ENCODE measurements at places on chromosomes 5 and 9.
A peak's percentile ranks its signal among the peaks of the same experiment; 100 is the strongest.

- no peak for DNase-seq
Measured at GRCh38 chr5:100709771-100710170, 174.6 kb downstream of the FAM174A start.

DNA sequence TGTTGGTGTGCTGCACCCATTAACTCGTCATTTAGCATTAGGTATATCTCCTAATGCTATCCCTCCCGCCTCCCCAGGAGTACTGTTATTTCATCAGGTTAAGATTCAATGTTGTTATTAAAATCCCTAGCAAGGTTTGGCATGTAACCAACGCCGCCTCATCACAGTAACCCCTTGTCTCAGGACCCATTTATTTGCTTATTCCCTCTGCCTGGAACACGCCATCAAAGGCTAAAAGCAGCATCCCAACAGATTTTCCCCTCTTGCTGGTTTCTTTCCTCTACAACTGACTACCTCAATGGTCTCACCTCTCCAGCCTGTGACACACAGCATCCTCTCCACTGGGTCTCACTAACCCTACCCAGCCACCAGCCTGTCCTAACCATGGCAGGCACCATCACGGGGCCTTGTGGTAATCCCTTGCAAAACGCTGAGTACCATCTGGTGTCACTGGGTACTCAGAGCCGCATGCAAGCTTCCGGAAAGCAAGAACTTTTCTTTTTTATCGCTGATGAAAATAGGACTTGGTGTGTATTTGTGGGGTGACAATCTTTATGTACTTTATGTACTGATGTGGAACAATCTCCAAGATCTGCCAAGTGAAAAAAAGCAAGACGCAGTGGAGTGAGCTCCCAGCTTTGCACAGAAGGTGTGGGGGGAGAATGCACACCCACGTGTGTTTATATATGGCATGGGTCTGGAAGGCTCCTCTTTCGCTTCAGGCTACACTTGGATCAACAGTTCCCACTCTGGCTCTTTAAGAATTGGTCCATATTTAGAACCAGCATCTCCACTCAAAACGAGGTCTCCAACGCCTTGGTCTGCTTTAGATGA lies 6.1 kb downstream of the RPS14 start:
- DNase-seq = no peak

DNA sequence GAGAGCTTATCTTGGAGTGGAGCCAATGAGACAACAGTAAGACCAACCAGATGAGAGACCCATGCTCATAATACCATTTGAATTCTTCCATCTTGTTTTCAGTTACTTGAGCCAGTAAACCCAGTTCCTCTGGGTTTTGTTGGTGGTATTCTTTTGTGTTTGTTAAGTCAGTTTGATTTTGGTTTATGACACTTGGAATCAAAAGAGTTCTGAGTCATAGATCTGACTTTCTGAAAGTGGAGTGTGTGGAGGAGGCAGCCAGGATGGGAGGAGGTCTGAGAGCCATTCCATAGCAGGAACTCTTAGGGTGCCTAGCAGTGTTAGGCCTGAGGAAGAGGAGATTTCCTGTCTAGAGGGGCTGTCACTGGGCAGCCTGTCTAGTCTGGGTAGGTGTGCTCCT lies 24.6 kb upstream of the PANK3 start:
- DNase-seq = no peak

- no peak for DNase-seq
Measured at GRCh38 chr5:176870110-176870591, 29.0 kb downstream of the HK3 start.

DNA sequence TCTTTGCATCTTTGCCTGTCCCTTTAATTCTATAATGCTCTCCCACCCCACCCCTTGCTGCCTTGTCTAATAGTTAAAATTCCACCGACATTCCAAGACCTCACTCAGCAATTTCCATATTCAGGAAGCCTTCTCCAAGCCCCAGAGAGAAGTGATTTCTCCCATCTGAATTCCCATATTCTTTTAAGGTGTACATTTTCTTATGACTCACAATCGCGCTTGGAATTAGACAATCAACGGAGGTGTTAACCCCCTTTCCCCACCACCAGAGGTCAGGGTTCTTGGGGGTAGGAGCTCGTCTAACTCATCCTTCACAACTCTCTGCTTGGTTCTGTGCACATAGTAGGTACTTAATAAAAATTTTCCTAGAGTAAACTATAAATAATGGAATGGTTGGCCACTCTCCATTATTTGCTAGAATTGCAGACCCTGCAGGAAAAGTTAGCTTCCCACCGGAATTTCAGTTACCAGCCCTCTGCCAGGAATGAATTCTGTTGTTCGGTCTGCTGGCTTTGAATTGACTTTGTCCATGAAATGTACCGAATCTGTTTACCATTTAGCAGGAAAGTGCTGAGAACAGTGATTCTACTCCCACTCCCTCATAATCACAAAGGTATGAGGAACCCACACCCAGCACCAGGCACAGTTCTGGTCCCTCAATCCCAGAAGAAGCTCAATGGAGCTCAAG lies 5.0 kb downstream of the KCNIP1 start:
- no peak for DNase-seq

DNA sequence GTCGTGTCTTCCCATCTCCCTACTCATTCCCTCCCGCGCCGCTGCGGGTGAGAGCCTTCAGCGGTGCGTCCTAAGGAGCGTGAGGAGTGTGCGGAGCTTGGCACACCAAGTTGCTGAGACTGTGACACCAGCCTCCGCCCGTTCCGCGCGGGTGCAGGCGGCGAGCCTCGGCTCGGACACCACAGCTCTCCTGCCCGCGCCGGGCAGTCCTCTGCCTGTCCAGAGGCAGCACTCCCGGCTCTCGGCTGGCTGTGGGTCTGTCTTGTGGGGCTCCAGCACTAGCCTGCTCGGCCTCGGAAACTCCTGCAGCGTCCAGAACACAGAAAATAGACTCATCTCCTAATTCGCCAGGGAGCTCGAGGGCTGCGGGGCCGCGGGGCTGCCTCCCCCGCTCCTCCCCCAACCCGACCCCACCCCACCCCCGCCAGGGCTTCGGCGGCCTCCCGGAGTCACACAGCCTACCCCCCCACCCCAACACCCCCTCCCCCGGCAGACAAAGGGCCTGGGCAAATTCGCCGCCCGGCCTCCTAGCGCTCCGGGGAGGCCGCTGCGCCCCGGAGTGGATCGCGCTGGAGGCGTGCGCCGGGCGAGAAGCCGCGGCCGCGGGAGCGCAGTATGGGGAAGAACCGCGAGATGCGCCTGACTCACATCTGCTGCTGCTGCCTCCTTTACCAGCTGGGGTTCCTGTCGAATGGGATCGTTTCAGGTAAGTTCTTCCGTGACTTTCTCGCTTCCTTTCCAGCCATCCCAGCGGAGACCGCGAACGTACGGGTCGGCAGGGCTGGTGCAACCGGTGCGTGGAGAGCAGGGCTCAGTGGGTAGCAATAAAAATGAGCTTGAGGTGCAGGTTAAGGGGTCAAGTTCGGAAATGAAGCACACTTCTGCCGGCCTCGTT lies at the start of gene ADAMTS19:
TSS of gene ADAMTS19 (plus strand) at position 522 of the 895 bp plus-strand sequence. CDS start at position 616, 94 bp downstream.
- peak; percentile 67 for DNase-seq

DNA sequence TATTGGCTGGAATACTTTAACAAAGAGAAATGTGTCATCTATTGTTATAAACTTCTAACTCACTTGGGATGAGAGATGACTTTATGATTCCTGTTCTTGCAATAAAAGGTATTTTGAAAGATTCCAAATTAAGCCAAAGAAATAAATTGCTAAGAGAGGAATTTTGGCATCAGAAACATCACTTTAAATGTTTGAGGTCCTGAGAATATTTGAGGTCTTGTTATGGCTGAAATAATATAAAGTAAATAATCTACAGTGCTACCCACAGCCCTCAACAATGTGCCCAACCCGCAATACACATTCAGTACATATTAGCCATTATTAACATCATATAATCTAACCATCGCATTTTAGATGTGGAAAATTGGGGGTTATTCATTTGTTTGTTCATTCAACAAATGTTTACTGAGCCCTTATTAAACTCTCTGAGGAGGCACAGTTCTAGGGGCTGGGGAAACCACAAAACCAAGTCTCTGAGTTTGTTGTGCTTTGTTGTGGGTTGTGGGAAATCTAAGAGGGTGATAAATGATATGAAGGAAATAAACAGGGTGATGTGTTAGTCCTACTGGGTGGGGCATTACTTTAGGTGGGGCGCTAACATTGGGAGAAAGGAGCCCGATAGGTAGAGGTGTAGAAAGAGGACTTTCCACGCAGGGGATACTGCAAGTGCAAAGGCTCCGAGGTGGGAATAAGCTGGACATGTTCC lies 135.2 kb upstream of the CLINT1 start:
- DNase-seq = no peak

GRCh38 chr5:42879291-42879690 lies 67.6 kb upstream of the SELENOP start:
- no peak for DNase-seq

GRCh38 chr5:83353231-83353630 lies 118.3 kb upstream of the VCAN start:
- no peak for DNase-seq

DNA sequence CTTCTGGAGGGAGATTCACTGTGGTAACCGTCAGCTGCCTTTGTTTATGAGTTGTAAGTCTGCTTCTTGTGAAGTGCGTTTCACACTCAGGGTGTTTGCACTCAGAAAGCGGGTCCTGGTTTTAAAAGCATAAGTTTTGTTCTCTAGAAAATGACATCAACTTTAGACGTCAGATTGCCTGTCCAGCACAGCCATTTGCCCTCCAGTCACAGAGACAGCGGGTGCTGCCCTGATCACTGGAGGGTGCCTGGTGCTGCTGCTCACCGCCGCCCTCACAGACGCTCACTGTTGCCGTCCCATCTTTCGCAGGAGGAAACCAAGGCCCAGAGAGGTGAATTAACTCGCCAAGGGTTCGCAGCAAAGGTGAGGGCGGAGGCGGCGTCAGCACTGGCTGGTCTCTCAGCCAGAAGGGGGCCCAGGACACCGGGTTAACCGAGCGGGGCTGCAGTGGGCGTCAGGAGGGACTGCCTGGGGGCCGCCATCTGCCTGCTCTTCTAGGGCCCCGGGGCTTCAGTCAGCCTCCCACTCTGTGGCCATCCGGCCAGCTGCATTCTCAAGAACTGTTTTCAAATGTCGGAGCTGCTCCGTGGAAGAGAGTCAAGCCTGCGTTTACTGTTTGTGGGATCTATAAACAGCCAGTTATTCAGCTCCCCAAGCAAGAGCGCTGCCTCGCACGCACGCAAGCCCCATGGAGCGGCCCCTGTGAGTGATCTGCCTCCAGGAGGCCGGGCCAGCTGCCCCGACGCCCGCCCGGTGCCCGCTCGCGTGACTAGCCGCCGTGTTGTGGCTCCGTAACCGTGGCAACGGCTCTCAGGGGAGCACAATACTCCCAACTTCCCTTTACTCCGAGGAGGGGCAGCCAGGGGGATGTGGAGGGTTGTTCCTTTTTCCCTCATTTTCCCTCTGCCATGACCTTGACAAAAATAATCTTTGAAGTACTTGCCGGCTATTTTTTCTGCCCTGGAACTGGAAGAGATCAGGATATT lies 43.4 kb upstream of the EXOC3 start:
- DNase-seq = peak; percentile 65

DNA sequence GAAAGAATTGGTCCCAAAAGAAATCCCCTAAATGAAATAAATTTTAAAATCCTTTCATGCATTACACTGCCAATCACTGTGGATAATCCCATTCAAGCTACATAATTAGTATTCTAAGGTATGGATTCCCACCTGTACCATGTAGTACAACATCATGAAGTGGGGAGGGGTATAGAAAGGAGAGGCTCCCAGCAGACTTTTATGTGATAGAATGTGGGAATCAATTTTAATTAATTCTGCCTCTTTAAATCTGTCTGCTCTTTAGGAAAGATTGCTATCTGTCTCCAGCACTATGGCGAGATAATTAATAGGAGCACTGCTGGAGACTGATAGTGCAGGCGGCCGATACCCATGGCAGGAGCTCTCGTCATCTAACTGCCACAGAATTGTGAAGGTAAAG lies 95.4 kb downstream of the CDH12 start:
- no peak for DNase-seq

DNA sequence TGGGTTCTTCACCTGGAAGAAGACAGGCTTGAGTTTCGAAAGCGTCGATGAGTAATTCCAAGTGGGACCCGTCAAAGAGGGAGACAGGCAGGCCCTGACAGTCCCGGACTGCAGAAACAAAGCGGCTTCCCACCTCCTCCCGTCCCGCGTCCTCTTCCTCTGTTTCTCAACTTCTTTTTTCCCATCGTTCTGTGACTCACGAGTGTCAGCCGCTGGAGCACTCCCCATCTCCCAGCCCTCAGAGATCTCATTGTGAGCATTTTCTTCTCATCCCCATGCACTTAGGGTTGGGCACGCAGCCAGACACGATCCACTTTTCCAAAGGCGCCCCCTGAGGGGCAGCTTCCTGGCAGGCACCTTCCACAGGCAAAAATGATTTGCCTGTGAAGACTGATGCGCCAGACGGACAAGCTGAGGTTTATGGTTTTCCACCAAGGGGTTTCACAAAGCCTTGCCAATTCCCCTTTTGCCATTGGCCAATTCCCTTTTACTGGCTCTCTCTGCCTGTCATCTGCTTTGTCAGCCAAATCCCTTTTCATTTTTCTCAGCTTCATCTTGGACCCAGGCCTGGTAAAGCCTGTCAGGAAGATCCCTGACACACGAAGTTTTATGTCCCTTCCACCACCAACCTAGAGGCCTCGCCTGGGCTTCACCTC lies 86.5 kb upstream of the ANKRD55 start:
- DNase-seq = no peak

DNA sequence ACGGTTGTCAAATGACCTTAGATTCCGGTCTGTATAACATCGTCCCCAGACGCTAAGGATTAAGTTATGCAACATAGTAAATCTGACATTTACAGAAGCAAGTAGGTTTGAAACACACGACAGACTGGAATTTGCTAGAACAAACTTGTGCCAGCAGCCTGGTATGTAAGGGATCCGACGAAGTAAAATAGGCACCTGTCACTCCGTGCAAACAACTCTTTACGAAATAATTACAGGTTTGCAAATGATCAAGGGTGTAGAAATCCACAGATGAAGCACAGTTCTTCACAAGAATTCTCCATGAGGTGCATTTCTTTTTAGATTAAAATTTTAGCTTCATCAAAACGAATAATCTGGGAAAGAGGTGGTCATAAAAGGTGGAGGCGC lies 508 bp downstream of the MOCS2 start:
- DNase-seq = no peak

DNA sequence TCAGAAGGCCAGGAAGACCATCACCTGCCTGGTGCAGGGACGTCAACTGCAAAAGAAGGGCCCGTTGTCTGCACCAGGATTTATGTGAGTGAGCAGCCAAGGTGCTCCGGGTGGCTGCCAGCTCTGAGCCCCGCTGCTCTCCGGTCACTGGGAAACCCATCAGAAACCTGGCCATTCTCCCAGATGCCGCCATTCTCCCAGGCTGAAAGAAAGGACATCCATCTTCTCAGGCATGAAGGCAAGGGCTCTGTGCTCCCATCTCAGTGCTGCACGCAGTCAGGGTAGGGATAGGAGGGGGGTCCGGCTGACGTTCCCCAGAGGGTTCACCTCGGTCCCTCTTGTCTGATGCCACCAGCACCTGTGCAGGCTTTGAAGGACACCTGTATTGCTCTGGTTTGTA lies 158.4 kb downstream of the ERCC6L2 start:
- DNase-seq = no peak

GRCh38 chr5:43006424-43007202 lies 33.5 kb downstream of the ANXA2R start:
- no peak for DNase-seq
